ENCODE measurements at places on chromosomes 12 and 14. TPM values are rescaled to one million over a fixed set of nuclear protein-coding genes. Genes with fewer than 3 reads are reported as not detected.

DNA sequence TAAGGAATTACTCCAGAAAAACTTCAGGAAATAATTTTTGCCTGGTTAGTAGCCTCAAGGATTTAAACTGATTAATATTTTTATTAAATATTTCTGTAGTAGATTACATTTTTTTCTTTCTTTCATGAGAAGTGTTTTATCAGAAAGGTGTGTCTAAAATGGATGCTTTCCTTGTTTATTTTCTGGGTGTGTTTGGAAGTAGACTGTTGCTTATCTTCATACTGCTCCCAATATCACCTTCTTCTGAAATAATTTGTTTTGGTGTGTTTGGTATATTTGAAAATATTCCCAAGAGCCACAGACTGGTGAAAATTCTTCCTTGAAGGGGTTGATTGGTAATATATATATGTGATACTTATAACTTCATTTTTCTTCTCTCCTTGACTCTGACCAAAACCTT, 10.1 kb upstream of the REP15 start:
- DNase-seq: no peak

DNA sequence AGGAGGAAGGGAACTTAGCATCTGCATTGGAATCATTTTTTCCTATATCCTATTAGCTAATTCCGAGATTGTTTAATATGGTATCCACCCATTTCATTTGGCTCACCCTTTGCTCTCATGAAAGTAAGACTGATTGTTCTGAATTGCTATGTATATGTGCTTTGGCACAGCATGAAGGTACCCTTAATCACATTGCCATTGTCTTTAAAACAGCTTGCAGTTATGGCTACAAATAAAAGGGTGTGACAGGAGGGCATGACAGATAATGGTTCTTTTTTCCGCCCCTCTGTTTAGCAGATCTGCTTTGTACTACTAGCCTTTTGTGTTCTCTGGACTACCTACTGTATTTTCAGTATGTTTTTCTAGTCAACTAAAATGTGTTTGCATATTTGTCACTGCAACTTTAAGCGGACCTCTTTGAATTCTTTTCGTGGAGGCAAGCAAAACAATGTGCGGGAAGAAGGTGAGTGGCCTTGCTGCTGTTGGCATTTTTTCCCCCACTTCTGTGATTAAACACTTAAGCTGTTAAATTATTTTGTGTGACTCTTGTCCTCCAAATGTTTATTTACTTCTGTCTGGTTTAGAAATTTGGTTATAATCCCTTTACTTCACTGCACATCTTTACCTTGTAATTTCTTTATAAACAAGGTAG, 35.8 kb downstream of the FBXO34 start:
- DNase-seq: no peak

DNA sequence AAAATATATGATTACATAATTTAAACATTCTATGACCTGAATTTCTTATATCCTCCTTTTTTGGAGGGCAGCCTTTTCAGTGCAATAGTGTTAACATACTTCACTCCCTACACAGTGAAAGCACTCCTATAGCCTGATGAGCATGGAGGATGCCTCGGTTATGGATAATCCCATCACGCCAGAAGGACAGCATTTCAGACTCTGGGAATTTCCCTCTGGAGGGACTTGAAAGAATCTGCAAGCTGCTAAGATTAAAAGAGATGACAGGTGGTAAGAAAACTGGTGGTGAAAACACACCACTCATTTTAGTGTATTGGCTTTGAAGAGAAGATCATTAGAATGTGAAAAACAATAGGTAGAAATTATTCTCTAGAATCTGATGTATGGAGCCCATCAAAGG, 99.3 kb upstream of the LMNTD1 start:
- DNase-seq: no peak

DNA sequence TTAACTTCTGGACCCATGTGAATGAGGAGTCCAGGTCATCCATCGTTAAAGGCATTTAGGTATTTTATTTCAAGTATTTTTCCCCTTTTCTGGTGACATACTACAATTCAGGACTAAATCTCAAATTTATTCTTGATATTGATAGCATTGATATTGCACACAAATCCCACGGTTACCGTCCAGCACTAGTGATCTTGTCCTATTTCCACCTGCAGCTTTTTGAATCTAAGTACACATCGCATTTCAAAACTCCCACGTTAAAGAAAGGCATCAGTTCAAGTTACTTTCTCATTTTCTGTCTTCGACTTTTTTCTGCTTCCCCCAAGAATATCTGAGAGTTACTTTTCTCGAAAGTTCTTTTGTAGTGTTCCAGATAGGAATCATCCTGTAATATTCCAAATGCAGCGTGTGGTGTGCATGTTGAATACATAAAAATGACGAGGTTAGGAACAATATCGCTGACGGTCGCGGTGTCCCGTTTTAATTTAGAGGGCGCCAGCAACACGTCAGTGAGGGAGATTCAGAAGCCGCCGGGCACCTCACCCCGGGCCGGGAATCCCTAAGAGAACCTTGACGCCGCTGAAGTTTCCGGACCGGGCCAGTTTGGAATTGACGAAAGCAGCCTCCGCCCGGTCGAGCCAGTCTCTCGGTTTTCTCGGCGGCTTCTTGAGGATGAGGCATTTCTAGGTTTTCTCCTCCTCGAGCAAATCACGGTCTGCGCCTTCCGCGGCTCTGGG, 569 bp upstream of the RGS6 start:
- DNase-seq: no peak

RND1 gene
- 7.6 TPM for total RNA-seq

- peak; percentile 73 for DNase-seq
These were observed 1.8 kb upstream of the RCOR1 start for GRCh38 chr14:102590667-102591099.

Measured in PC-3 (cell line).